ENCODE measurements at places on chromosomes 12 and 14.

DNA sequence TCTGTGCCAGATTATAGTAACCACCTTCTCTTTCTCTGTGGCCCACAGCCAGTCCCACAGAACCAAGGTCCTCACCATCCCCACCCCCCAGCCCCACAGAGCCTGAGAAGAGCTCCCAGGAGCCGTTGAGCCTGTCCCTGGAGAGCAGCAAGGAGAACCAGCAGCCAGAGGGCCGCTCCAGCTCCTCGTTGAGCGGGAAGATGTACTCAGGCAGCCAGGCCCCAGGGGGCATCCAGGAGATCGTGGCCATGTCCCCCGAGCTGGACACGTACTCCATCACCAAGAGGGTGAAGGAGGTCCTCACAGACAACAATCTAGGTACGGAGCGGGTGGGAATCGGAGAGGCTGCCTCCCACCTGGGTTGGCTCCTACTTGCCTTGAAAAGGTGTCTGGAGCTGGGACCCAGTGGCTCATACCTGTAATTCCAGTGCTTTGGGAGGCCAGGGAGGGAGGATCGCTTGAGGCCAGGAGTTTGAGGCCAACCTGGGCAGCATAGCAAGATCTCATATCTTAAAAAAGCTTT is 34.4 kb downstream of the PHETA1 start:
- no peak for DNase-seq

DNA sequence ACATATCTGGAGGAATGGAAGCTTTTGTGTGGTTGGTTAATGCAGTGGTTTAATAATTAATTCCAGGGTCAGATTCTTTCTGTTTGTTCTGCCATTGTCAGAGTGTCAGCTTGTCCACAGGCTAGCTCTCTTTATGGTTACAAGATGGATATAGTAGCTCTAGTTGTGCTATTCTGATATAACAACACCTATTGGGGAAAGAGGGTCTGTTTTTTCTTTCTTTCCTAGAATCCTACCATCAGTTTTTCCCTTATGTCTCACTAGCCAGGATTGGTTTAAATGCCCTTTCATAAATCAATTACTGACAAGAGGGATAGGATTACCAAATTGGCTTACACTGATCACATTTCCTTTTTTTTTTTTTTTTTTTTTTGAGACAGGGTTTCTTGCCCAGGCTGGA is 27.8 kb downstream of the CNOT2 start:
- DNase-seq: no peak

- no peak for DNase-seq
These were observed 24.7 kb downstream of the PRPF40B start for GRCh38 chr12:49647827-49648711.

- no peak for DNase-seq
These were observed 8.6 kb downstream of the RAN start for GRCh38 chr12:130880411-130880885.

- DNase-seq: no peak
These were observed 93.9 kb upstream of the RASSF8 start for GRCh38 chr12:25864306-25865276.

DNA sequence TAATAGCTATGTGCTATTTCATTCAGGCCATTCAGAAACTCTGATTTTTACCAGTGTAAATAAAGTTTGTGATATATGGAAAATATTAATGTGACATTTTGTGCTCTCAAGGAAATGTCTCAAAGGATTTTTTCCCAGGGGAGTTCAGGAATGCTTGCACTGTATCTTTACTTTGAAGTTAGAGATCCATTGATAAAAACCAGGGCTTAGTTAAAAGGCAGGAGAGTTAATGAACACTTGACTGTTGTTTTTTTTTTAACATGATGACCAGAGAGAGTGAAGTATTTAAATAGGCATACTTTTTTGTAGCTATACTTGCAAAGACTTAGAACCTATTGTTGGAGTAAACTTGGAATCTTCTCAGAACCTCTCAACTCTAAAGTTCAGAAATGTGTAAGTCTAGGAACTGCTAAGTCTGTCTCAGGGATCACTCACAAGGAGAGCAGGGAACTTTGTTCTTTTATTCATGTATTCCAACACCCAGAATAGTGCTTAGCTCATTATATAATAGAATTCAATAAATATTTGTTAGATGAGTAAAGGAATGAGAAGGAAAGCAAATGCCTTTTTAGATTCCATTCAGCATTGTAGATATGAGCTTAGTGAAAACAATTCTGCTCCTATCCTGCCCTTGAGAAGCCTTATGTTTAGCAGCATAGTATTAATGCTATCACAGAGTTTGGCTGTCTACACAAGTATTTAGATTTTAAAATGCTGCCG is 117.5 kb downstream of the DAAM1 start:
- no peak for DNase-seq

DNA sequence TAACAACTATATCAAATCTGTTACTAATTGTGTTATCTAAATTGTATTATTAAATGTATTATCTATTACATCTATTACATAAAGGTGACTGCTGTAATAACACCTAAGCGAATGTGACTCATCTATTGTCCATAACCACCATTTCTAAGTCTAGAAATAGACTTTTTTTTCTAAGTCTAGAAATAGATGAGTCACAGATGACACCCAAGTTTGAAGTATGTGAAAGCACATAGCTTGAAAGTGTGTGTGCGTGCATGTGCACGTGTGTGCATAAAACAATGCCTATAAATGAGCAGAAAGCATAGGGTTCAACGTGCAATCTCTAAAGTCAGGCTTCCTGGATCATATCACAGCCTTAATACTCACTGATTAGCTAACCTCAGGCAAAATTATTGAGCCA is 451.3 kb upstream of the USP15 start:
- no peak for DNase-seq
